ENCODE measurements at places on chromosomes 3 and 15.
A peak's percentile ranks its signal among the peaks of the same experiment; 100 is the strongest.

- peak; percentile 74 for DNase-seq
Measured at GRCh38 chr3:16452261-16452660, 61.2 kb downstream of the RFTN1 start.

- no peak for DNase-seq
Measured at GRCh38 chr15:70159001-70159712, 61.4 kb upstream of the TLE3 start.

DNA sequence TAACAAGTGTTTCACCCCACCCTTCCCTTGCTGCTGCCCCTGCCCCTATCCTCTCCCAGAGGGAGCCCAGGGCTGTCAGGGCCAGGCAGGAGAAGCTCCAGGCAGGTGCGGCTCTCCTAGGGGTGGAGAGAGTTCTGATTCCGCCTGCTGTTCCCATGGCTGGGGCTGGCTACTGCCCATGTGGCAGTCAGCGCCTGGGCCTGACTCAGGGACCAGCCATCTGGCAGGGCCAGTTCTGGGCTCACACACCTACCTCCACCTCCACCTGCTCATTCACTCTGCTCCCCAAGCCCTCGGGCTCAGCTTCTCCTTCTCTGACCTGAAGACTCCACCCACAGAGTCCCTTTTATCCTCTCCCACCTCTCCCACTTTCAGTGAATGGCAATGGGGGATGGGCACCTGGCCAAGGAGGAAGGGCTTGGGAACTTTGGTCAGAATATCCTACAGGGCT lies 23.4 kb downstream of the AMOTL2 start:
- DNase-seq: no peak

DNA sequence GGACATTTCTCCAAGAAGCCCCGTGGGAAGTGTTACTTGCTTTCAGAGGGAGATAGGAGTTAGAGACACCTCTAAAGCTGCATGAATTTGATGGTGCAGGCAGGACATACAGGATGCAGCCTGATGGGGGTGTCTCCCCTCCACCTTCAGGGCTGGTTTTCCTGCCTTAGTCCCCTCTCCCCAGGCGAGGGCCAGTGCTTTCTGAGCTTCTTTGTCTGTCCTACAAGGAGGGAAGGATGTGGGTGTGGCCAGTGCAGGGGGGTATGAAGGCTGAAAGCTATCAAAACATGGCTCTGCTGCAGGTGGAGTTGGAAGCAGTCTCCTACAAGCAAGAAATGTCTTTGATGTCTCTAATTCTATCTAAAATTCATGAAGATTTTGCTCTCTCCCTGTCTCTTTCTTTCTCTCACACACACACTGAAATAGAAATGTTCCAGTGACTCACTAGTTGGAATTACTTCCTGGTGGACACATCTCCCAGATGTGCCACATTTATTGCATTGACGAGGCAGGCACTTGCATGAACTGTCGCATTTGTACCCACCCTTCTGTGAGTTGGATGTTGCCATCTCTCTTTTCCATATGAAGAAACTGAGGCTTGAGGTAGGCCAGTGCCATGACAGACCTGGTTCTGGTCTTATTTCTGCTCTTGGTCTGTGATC lies 13.9 kb upstream of the PODXL2 start:
- DNase-seq: no peak

DNA sequence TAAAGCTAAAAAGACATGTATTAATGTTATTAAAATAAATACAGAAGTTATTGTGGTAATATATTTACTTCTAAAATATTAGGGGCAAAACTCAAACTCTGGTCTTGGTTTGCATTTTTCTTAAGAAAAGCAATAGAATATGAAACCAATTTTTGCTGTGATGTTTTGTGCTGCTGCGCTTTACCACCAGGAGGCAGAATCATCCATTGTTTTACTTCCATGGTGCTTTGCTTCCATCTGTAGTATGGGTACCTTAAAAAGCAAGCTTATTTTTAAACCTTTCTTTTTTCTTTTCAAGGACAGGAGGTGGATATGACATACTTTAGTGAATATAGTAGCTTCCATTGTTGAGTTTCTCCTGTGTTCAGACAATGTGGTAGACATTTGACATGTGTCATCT lies 46.6 kb upstream of the MRPL3 start:
- DNase-seq: no peak

- no peak for DNase-seq
Measured at GRCh38 chr3:70833239-70833960, 521.0 kb upstream of the MDFIC2 start.

DNA sequence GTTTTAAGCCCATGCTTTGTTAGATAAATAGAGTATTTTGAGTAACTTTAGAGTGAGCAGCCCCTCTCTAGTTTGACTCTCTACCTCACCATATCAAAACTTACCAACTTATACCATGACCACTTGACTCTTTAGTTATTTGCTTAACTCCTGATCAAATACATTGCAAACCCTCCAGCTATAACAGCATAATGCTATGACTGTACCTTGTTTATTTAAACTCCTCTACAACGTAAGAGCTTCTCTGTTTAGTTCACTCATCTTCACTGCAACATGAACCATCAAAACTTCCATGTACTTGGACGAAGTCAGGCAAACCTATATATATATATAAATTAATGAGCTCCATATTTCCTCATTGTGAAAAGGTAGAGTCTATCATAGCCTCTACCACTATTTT lies 218.2 kb downstream of the DPH6 start:
- DNase-seq: no peak

- DNase-seq: no peak
Measured at GRCh38 chr15:91192285-91192684, 92.2 kb downstream of the SV2B start.

DNA sequence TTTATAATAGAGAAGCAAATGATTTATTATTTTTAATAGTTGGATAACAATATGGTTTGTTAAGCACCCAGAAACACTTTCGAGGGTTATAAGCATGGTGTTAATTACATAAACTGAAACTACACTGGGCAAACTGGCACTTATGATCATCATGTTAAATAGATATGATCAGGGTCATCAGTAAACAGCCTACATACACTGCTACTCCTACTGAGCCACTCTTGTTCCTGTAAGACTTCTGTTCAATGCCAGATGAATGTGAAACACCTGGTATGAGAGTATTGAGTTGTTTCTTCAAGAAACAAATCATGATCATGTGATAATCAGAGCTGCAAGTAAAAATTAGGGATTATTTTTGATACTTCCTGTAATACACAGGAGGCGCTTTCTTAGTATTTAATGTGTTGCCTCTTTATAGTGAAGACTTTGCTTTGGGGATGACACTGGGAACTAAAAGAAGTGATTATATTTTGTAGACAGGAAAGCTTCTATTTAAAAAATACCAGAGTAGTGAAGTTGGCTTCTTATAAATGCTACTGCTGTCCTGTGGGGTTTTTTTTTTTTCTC lies 32.3 kb upstream of the UTS2B start:
- no peak for DNase-seq

DNA sequence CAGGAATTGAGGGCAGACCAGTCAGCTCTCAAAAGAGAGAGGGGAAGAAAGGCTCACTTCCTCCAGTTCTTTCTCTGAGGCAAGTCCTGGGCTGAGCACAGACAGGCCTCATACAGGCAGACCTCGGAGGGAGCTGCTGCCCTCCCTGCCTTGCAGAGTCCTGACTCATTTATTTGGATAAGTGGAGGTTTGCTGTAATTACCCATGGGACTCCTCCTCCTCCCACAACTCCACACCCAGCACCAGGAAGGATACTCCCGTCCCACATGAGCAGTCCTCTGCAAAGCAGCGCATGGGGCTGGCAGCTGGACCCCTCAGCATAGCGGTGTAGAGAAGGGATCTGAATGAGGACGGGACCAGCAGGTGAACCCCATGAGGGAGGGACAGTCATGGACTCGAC lies 13.4 kb upstream of the SCN10A start:
- peak; percentile 81 for DNase-seq

DNA sequence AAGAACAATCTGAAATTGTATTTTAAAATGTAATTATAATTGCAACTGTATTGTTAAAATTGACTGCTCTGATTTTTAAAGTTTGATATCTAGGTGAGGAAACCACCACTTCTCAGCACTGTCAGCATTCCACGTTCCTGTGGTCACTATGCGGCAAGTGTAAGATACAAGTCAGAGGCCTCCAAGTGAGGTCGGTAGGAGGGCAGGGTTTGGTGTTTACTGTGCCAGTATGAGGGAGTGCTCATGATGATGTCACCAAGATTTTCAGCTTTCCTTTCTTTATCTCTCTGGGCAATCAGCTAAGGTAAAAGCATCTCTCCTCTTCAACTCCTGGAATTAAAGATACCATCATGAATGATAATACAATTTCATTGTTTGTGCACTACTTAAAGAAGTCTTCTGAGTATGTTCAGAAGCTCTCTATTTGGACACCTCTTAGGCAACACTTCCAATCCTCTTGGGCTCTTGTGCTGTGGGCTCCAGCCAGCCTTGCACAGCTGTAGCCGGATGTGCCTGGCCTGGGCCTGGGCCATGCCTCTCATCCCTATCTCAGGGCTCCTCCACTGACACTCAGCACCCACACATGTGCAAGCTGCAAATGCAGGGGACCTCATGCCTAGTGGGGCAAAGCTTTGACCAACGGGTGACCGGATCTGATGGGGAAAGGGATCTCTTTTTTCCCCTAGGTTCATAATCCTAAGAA lies 42.9 kb downstream of the CCR3 start:
- DNase-seq: no peak

DNA sequence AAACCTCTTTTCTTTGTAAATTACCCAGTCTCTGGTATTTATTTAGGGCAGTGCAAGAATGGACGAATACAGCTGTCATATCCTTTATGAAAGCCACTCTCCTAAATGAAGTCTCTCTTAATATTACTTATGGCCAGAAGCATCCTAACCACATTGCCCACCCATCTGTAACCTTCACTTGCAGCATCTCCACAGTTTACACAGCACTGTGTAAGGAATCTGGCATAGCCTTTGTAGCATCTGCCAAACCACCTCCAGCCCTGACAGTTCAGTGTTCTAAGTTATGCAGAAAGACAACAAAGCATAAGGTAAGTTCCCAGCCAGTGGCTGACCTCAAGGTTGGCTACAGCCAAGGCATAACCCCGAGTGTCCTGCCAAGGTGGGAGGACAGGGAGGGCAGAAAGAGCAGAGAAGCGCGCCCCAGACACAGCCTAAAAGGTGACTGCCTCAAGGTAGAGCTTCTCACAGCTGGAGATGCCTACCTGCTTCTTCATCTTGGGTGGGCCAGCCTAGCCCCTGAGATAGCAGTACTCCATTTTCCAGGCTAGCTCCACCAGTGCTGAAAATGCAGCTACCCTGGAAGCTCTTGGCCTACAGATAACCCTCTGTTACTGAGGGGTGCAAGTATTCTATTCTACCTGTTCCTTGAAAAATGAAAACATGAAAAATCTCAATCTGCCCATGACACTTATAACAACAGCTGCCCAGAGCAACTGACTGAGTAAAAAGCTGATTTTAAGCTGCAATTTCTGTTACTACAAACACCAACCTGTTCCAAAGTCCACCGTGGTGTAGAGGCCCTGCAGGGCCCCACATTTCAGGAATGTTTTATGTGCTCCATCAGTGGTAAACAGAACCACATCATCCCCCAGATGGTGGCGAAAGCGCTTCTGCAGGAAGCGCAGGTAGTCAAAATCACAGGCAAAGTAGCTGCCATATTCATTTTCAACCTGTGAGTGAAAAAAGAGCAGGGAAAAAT lies 39.3 kb downstream of the GLB1 start:
- no peak for DNase-seq

DNA sequence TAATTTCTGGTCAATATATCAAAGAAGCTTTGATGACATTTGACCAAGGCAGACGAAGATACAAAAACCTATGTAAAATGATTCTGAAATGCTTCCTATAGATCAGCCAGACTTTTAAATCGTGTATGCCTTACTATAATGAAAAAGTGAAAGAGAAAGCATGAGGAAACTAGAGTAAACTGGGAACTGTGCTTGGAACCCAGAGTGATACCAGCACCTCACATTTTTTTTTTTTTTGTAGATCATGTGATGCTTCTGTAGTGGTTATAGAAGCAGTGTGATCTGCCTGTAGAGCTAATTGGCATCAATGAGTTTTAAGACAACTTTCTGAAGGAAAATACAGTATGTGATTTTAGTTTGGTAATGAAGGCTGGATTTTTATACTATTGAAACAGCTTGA lies 150.7 kb downstream of the NLGN1 start:
- no peak for DNase-seq

DNA sequence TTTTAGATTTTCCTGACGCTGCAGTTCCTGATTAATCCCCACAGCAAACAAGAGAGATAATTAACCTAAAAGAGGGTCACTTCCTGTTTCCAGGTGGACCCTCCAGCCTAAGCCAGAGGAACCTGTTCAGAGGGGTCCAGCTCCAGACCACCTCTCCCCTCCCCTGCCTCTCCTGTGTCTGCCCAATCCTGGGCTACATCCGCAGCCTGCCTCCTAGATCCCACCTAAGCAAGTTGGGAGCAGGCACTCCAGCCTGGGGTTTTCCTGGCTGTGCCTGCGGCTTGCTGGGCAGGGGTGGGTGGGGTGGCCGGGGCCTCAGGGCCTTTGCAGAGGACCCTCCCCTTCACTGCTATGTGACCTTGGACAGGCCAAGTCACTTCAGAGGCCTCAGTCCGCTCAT lies 178.6 kb upstream of the LINGO1 start:
- no peak for DNase-seq

DNA sequence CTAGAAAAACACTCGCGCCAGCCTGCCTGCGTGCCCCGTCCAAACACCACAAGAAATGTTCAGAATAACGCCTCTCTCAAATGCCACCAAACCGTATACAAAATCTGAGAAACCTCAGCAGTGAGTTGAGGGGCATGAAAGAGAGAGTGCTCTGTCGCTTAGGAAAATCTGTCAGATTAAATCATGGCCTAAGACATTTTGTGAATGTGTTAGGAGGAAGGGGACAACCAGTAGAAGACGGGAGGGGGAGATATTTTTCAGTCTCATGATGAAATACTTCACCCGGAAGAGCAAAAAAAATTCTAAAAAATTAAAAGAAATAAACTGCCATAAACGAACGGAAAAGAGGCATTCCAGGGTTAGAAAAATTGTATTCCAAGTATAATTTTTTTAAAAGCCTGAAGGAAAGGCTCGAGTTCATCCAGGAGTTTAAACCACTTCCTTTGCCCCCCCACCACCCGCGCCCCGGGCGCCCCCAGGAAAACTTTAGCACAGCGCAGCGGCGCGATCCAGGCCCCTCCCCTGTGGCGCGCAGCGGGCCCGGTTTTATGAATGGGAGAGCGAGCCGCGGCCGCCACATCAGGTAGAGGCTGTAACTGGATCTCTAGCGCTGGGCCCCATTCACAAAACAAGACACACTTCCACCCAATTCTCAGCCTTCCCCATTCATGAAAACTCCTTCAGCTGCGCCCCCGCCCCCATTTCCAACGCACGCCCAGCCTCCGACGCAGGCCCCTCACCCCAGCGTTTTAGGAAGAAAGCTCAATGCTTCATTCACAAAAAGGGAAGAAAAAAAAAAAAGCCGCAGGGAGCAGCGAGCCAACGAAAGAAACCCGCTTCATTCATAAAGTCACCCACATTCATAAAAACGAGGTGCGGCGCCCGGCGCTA lies 1.4 kb downstream of the ETV5 start:
- DNase-seq: peak; percentile 85

GRCh38 chr3:176631165-176631564 lies 566.1 kb downstream of the TBL1XR1 start:
- no peak for DNase-seq

Measured in fibroblast of skin of right quadriceps (primary cell).